ENCODE measurements at places on chromosomes 12 and 14. TPM values are rescaled to one million over a fixed set of nuclear protein-coding genes. Genes with fewer than 3 reads are reported as not detected.
A peak's percentile ranks its signal among the peaks of the same experiment; 100 is the strongest.

DNA sequence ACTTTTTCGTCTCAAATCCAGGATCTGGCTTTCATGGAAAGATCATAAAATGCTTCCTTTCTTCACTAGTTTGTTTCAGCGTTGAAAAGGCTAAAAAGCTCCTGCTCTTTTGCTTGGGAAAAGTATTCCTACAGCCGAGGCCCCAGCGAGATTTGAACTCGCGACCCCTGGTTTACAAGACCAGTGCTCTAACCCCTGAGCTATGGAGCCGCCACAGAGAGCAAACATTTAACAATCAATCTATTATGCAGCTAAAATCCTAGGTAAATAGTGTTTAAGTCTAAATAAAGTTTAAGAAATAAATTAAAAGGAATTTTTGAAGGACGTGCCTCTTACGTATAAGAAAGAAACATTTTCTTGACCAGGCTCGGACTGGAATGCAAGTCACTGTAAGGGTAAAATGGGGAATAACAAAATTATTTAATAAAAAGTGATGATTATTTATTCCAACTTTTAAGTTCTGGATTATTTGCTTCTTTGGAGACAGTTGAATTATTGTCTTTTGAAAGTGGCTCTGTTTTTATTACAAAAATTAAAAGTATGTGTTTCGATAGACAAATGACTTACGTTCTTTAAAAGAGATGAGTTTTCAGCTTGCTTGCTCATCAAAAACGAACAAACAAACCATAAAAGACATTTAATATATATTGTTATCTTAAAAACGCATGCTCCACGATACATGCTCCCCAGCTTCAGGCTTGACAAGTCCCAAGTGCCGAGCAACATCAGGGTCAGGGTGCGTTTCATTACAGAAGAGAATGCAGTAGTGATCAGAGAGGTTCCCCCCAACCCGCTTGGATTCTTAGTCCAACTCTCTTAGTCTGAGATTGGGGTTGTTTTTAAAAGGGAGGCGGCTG is 10.2 kb downstream of the OR6S1 start:
- H3K36me3 ChIP-seq, result peaks cover 3% of the 10 kb centered on the region
- peak overlapping the region; percentile 75 for H3K4me3 ChIP-seq
- H3K4me1 ChIP-seq, result peaks cover 51% of the 10 kb centered on the region
- peak overlapping the region; percentile 1 for H3K27ac ChIP-seq

DNA sequence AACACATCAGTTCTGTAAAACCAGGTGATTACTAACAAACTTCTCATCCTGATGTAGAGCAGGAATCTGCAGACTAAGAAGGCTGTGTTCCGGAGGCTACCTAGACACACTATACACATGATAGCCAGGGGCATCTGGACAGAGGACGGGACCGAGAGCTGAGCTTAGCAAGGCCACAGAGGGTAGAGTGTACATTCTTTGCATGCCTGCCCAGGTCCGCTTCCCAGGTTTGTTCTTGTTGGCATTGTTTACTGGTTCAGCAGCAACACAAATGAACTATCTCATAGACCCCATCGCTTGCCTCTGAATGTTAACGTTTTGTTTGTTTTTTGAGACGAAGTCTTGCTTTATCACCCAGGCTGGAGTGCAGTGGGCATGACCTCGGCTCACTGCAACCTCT is 17.7 kb upstream of the TEAD4 start:
- DNase-seq, result no peak
- H3K4me1 ChIP-seq, result no peaks in the 10 kb centered on the region
- no peaks in the 10 kb centered on the region for H3K36me3 ChIP-seq
- H3K27ac ChIP-seq, result no peak overlapping the region
- no peak overlapping the region for H3K4me3 ChIP-seq

- peaks cover 6% of the 10 kb centered on the region for H3K27me3 ChIP-seq
- H3K36me3 ChIP-seq, result no peaks in the 10 kb centered on the region
- no peaks in the 10 kb centered on the region for H3K4me1 ChIP-seq
- no peak overlapping the region for H3K4me3 ChIP-seq
- no peak overlapping the region for H3K27ac ChIP-seq
Measured at GRCh38 chr14:92400579-92401444, 77.8 kb downstream of the SLC24A4 start.

- H3K4me1 ChIP-seq, result peaks cover 13% of the 10 kb centered on the region
- no peaks in the 10 kb centered on the region for H3K36me3 ChIP-seq
Measured at GRCh38 chr14:90660865-90661570, 155.2 kb downstream of the TTC7B start.

GRCh38 chr12:8052679-8053078 is 13.5 kb downstream of the C3AR1 start:
- H3K27me3 ChIP-seq, result no peaks in the 10 kb centered on the region

PSMB11 gene
- not detected for total RNA-seq
